ENCODE measurements at places on chromosomes 2 and 18.

DNA sequence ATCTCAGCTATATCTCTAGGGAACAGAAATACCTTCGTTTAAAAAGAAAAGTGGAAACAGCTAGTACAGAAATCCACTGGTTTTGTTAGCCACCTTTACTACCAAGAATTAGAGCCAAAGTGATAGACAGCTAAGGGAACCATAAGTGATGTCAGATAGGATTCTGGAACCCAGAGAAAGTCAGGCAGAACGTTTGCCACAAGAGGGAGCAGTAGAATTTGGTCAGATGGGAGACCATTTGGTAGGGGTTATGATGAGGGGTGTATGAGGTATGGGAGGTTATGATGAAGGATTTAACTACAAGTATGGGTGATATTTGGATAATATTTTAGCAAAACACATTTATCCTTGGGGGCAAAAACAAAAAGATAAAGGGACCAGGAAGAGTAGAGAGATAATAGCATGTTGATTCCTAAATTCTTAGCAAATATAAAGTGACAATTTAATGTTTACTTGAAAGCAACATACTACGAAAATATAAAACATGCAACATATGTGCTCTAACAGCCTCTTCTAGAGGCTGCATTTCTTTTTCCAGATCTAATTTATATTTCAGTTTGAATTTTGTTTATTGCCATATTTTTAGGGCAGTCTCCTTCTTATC, 3.3 kb downstream of the SLC8A1 start:
- no peak for DNase-seq

- peak; percentile 35 for DNase-seq
Measured at GRCh38 chr2:230714136-230714480, 1.5 kb downstream of the CAB39 start.

DNA sequence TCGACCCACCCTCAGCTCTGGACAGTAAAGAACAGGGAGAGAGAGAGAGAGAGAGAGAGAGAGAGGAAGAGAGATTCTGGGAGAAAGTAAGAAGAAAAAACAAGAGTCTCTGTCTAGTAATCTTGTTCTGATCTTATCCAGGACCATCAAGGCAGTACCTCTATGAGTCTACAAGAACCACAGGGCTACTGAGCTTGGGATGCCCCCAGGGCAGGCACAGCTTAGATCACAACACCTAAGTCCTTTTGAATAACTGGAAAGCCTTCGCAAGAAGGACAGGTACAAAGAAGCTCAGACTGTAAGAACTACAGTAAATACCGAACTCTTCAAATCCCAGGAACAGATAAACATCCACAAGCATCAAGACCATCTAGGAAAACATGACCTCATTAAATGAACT, 51.4 kb upstream of the SGPP2 start:
- DNase-seq: no peak

DNA sequence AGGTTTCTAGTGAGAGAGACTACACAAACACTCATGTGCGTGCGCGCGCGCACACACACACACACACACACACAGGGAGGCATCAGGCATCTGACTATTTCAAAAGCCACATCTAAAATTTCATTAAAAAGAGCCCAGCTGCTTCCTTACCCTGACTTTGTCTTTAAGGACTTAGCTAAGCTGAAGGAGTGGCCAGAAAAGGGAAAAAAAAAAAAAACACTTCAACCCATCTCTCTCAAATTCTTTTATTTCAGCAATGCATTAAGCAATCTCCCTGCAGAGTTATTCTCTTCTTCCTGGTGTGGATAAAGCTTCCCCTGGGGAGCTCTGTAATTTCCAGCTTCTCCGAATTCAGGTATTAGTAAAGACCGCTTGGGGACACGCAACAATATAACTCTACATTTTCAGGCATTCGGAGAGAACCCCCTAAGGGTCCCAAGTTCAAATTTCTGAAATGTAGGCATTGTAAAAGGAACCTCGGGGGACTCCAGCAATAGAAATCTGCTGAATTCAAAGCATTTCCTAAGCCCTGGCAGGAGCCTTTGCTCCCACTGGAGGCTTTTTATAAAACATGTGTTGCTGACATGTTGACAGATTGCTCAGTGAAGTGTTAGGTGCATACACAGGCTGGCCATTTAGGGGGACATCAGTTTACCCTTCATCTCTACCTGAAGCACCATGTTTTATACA, 67.0 kb downstream of the ZNF521 start:
- DNase-seq: no peak

DNA sequence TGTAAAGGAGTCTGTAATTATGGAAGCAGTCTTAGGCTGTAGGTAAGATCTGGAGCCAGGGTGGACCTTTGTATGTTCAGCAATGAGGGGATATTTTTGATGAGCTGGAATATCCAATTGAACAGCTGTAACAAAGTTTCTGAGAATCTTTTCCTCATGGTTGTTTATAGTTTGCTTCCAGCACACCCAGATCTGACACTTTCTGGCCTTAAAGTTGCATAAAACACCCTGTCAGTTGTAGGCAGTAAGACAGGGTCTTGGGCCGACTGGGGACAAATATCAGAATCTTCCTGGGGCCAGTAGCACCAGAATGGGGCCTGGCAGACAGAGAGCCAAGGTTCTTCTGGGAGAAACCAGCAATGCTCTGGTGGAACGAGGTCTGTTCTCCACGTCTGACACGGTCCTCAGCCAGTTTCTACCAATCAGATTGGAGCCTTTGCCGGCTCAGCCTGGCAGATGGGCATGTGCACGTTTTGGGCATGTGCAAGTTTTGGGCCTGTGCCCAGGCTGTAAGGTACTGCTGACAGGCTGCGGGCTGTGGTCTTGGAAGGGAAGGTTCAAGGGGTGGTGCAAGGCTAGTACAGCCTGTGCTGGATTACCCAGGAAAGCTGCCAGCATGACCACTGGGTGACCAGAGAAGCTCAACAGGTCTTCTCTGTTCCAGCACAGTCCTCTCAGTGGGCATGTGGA, 89.8 kb downstream of the PRKCE start:
- no peak for DNase-seq

- no peak for DNase-seq
Measured at GRCh38 chr2:85534099-85534498, 4.9 kb upstream of the MAT2A start.

DNA sequence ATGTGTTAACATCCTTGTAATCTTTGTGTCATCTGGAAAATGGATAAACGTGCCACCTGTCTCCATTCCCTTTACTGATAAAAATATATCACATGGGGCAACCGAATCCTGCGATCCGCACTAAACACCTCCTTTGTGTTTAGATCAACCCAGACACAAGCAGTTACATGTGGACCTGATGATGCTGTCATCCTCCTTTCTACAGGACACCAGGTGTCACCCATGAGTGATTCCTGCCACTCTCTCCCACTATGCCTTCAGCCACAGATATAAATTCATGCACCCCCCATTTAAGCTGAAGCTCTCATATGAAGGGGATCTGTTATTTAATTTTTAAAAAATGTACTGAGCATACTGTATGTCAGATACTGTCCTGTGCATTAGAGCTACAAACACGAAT, 81.3 kb downstream of the VIT start:
- DNase-seq: no peak

DNA sequence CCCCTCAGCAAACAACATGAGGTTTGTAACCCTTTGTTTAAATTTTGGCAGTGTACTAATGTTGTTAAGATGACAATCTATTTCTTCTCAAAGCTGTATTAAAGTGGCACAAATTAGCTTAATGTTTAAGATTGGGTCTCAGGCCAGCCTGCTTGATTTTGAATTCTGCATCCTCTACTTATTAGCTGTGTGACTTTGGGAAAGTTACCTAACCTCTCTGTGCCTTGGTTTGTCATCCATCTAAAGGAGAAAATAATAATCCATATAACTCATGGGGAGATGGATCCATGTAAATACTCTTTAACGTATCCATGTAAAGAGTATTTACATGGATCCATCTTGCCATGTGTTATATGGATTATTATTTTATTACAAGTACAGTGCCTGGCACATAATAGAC, 2.1 kb downstream of the TRPM8 start:
- DNase-seq: no peak

- no peak for DNase-seq
Measured at GRCh38 chr2:224751996-224752698, 36.0 kb upstream of the CCDC195 start.

GRCh38 chr2:234611209-234611608, 114.3 kb upstream of the ARL4C start:
- no peak for DNase-seq

GRCh38 chr2:72182547-72182946, 34.9 kb upstream of the CYP26B1 start:
- DNase-seq: no peak

DNA sequence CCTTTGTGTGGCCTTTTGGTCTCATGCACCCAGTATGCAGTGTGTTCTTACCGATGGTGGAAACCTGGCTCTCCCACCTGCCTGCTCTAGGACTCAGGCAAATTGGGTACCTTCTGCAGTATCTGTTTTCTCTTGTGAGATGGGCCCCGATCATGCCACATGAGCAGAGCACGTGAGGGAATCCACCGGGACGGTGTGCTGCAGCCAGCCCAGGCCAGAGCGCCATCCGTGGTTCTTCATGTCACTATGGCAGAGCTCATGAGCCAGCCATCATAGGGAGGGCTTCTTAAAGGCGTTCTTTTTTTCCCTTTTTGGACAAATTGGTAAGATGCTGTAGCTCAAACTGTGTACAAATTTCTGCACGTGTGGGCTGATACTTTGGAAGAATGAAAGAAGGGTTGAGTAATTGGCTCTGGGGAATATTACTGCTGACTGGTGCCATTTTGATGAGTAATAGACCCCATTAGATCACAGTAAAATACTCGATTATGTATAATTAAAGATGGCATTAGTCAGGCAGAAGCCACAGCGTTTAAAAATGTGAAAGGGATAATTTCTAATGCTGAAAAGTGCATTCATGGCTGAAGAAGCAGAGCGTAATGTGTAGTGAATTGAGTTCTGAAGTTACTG, 19.2 kb downstream of the SH3RF3 start:
- DNase-seq: no peak

GRCh38 chr2:69242651-69243051, 144.4 kb downstream of the GFPT1 start:
- no peak for DNase-seq

- DNase-seq: no peak
Measured at GRCh38 chr2:23760736-23761135, 166.2 kb downstream of the ATAD2B start.

DNA sequence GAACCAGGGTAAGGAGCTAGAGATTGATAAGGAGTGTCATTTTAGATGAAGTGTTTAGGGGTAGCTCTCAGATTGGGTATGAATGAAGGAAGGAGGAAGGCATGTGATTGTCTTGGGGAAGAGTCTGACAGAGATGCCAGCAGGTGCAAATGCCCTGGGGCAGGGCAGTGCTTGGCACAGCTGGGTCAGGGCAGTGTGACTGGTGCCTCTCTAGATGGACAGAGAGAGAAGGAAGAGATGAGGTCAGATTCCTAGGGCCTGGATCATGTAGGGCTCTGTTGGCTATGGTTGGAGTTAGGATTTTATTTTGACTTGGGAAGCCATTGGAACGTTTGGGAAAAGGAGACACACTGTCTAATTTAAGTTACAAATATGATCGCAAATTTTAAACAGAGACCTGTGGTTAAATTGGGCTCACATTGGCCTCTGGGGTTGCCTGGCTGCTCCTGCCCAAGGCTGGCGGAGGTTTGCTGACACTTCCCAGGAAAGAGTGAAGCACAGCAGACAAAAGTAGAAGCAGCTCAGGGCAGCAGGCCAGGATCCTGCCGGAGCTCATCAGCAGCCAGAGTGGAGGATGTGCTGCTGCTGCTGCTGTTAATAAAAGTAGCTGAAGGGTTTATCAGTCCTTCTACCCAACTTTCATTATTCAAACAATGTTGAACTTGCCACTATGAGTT, 32.7 kb upstream of the FHL2 start:
- no peak for DNase-seq

DNA sequence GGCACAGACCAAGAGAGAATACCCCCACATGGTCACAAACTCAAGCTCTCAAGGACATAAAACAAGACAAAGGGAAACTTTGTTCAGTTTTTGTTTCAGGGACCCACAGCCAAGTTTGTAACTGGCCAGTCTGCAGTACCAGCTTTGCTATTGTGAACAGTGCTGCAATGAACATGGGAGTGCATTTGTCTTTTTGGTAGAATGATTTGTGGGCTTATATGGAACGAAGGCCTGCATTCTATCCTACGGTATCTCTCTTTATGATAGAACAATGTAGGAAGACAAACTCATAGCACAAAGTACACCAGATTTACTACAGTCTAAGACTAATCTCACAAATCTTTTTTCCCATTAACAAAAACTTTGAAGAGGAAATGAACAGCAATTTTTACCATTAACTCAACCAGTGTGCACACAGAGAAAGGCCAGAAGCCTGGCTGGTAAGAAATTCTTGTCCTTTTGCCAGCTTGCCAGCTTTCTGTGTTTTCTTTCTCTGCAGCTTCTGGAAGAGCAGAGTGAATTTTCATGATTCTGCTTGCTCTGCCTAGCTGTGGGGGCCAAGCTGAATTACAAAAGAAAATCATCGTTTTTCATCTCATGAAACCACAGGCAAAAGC, 37.1 kb upstream of the FEZ2 start:
- no peak for DNase-seq

DNA sequence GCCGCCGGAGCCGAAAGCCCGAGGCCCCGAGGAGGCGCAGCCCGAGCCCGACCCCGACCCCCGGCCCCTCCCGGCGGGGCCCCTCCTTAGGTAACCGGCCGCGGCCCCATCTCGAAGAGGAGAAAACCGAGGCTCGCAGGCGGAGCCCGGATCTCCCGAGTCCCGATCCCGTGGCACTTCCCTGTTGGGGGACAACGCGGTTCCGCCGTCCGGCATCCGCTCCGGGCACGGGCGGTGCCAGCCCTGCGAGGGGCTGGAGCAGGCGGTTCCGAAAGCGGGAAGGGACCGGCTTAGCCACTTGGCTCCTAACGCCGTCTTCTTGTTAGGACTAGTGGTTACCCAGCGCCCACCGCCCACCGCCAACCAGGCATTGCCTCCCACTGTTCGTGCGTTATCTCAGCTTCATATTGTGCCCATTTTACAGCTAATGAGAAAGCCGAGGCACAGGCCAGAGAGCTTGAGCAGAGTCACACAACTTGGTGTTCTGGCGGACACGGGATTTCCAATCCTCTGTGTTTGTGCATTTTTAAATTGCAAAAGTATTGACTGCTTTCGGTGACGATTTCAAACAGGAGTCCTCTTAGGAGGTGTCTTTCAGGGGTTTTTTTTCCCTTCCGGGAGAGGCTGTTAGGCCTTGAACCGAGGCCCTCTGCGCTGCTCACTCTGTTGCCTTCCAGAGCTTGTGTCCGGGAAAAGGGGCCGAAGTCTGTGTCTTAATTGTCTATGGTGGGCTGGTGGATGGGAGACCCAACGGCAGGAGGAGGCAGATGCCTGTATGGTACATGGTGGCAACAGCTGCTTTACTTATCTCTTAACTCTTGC, 562 bp downstream of the CENPA start:
- DNase-seq: no peak

Data from activated gamma-delta T cell treated with Interleukin-2 at 50 U/mL for 16 hours (primary cell).